ENCODE measurements at places on chromosomes 16 and 17. TPM values are rescaled to one million over a fixed set of nuclear protein-coding genes. Genes with fewer than 3 reads are reported as not detected.

DNA sequence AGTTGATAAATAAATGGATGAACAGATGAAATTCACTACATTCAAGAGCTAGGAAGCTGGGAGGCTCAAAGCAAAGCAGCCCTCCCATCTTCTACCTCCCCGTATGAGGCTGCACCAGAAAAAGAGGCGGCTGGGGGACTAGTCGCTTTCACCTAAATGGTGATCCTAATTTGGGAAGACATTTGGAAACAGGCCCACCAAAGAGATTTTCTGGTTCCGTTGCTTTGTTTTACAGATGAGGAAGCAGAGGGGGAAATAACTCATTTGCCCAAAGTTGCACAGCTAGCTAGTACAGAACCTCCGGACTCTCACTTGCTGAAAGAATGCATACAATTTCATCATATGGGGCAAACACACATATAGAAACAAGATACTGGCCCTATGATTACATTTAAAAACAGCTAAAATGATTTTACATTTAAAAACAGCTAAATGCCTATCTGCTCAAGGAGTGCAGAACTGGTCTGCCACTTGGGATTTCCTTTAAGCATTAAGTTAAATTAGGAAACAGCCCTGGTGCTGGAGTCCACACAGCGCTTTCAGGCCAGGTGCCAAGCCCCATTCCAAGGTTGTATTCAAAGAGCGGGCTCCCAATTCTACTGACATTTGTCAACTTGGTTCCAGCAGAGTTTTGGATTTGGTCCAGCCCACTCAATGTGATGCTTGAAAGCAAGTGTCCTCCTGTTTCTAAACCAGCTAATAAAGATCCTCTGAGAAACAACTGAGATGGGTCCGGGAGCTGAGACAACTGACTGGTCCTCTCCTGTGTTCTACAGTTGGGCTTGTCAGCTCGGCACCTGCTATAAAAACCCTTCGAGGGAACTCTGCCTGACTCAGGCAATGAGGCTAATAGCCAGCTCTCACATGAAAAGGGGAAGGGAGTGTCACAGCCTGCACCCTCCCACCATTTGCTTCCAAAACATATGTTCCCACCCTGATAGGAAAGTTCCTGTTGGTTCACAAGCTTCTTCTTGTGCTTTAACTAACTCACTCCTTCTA, 11.7 kb downstream of the ERN1 start:
- H3K27me3 ChIP-seq, result no peaks in the 10 kb centered on the region
- H3K4me3 ChIP-seq, result no peak overlapping the region
- 0 out of 2 replicates have a peak overlapping the region, but pooled peaks have one; percentile 12 for H3K27ac ChIP-seq
- H3K36me3 ChIP-seq, result peaks cover 5% of the 10 kb centered on the region
- DNase-seq, result no peak

DNA sequence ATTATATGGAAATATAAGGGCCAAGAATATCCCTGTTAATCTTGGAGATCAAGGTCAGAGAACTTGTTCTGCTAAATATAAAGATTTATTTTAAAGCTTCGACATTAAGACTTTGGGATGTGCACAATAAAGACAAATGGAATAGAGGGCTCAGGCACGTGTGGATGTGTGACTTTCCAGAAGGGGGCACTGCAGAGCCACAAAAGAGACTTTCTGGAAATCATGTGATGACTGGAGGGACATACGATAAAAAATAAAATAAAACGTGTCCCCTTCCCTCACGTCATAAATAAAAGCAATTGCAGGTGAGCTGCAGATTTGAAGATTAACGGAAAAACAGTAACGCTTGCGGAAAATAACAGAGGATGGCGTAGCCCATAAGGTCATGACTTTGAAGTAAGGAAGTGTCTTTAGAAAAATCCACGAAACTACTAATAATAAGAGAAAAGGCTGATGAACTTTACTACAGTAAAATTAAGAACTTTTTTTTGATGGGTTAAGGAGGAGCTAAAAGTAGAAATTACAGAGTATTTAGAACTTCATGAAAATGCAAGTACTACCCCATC, 9.4 kb upstream of the ENGASE start:
- no peaks in the 10 kb centered on the region for H3K36me3 ChIP-seq
- peak; percentile 35 for DNase-seq
- H3K4me3 ChIP-seq, result no peak overlapping the region

DNA sequence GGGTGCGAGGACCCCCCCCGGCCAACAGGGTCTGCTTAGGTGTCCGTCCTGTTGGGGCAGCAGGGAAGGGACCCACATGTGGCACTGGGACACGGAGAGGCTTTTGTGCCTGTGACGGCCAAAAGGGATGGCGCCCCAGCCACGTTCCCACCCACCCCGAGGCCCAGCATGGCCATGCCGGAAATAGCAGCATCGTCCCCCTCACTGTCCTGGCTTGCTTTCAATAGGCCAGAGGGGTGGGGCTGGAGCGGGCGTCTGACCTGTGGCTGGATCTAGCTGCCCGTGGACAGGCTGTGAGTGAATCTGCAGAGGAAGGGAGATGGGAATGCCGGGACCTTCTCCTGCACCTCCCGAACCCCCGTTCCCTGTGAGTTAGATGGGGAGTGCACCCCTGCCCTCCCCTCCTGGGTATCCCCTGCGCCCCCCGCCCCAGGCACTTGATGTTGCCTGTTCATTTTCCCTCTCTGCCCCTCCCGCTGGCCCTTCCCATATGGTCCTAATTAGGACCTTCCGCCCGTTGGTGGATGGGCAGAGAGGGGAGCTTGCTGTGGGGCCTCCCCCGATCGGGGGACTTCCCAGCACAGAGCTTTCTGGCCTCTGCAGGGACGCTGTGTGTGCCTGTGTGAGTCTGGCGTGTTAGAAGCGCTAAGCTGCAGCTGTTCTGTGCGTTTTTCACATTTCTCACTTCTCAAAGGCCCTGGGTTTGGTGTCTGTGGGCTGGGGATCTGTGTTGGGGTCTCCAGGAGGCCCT, 292.8 kb downstream of the SEC14L1 start:
- H3K36me3 ChIP-seq, result no peaks in the 10 kb centered on the region
- DNase-seq, result peak; percentile 62
- peaks cover 95% of the 10 kb centered on the region for H3K4me1 ChIP-seq
- peak overlapping the region; percentile 77 for H3K4me3 ChIP-seq
- peak overlapping the region; percentile 87 for H3K27ac ChIP-seq

- H3K36me3 ChIP-seq, result peaks cover 23% of the 10 kb centered on the region
- peak; percentile 36 for DNase-seq
- H3K4me1 ChIP-seq, result peaks cover 47% of the 10 kb centered on the region
- no peak overlapping the region for H3K27ac ChIP-seq
Observed at GRCh38 chr17:40813804-40814203, 8.6 kb downstream of the KRT10 start.

- H3K4me3 ChIP-seq, result no peak overlapping the region
- H3K4me1 ChIP-seq, result no peaks in the 10 kb centered on the region
- H3K27me3 ChIP-seq, result peaks cover 2% of the 10 kb centered on the region
- H3K36me3 ChIP-seq, result no peaks in the 10 kb centered on the region
- no peak overlapping the region for H3K27ac ChIP-seq
Observed at GRCh38 chr17:32771396-32771795, 105.5 kb downstream of the MYO1D start.

The FOXJ1 gene
- total RNA-seq, result not detected
